ENCODE measurements at places on chromosomes 1 and 21.

DNA sequence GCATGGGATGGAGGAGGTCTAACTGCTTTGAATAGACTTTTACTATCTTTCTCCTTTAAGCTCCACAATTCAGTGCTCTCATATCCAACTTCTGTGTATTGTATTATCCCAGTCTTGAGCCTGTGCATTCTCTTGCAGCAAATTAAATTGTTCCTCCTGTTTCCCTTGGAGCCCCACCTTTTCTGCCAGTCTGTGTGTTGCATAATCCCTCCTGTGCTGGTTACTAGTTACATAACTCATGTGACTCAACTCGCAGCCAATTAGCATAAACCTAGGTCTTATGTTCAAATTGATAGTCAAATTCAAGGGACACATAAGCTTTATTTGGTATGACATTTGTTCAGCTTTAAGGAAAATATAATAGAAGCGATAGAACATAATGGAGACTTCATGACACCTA lies 1863.5 kb downstream of the MRPL39 start:
- no peak for DNase-seq

DNA sequence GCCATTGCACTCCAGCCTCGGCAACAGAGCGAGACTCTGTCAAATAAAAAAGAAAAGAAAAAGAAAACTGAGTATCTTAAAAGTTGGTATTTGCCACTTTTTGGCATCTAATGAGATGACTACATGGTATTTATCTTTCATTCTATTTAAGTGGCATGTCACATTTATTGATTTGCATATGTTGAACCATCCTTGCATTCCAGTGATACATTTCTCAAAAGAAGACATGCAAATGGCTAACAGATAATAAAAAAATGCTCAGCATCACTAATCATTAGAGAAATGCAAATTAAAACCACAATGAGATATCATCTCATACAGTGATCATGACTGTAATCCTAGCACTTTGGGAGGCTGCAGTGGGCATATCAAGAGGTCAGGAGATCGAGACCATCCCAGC lies 28.1 kb downstream of the SFPQ start:
- no peak for DNase-seq

- no peak for DNase-seq
Observed at GRCh38 chr1:7513081-7513480, 258.0 kb upstream of the VAMP3 start.

- DNase-seq, result no peak
Observed at GRCh38 chr21:31360717-31361116, 16.7 kb upstream of the TIAM1 start.

GRCh38 chr1:185463011-185463410 lies 146.0 kb upstream of the IVNS1ABP start:
- no peak for DNase-seq

GRCh38 chr1:117093091-117093534 lies 28.4 kb downstream of the TRIM45 start:
- DNase-seq, result no peak

- DNase-seq, result no peak
Observed at GRCh38 chr21:36183144-36183795, 26.6 kb downstream of the DOP1B start.

- DNase-seq, result no peak
Observed at GRCh38 chr21:43825936-43826622, 36.7 kb downstream of the RRP1 start.

DNA sequence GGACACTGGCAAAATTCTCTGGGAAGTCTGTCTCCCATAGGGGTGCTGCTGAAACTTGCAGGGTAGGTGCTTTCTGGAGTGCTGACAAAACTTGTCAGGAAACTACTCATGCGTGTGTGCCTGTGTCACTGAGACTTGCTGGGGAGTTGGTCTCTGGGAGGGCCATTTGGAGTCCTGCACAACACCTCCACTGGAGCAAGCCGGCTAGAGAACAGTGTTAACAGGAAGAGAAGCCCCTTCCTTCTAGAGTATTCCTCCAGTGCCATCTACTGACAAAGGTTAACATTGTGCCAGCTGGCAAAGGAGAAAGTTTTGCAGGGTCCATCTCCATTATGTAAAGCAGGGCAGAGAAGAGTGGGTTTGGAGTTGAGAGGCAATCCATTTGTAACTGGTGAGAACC lies 30.0 kb downstream of the ZMYM4 start:
- DNase-seq, result no peak

DNA sequence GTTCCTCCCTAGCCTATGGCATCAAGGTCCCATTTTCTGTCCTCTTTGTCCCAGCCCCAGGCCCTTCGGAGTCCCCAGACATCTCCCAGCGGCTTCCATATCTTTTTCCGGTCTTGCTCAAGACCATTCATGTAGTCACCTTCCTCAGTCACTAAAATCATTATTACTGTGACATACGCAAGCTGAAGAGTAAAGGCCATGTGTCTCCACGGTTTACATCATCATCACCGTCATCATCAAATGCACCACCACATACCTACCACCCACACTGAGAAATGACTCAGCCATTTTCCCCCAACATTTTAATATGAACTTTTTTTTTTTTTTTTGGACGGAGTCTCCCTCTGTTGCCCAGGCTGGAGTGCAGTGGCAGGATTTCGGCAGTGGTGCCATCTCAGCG lies 43.4 kb downstream of the FHAD1 start:
- DNase-seq, result no peak

GRCh38 chr1:230861970-230862595 lies 6.2 kb downstream of the C1orf198 start:
- DNase-seq, result no peak

GRCh38 chr1:229563241-229563640 lies 4.7 kb upstream of the ABCB10 start:
- no peak for DNase-seq

GRCh38 chr1:226873771-226874578 lies 3.6 kb downstream of the PSEN2 start:
- DNase-seq, result no peak

DNA sequence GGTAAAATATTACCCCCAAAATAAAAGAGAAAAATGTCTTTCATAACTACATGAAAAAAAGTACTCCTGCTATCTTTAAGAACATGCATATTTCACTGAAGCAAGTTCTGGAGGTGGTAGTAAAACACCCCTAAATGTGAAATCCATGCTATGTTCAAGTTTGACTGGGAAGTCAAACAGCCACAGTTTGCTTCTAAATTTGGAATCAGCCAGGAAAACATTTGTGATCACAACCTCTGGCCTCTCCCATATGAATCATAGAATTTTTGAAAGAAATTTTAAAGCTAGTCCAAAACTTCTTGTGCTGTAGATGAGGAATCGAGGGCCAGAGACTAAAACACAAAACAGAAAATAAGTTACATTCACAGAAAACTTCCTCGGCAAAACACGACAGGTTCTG lies 6.6 kb downstream of the SORT1 start:
- DNase-seq, result no peak

- no peak for DNase-seq
Observed at GRCh38 chr1:180353945-180354344, 123.9 kb downstream of the LHX4 start.

- DNase-seq, result no peak
Observed at GRCh38 chr1:67831850-67832513, 1.3 kb downstream of the GNG12 start.

DNA sequence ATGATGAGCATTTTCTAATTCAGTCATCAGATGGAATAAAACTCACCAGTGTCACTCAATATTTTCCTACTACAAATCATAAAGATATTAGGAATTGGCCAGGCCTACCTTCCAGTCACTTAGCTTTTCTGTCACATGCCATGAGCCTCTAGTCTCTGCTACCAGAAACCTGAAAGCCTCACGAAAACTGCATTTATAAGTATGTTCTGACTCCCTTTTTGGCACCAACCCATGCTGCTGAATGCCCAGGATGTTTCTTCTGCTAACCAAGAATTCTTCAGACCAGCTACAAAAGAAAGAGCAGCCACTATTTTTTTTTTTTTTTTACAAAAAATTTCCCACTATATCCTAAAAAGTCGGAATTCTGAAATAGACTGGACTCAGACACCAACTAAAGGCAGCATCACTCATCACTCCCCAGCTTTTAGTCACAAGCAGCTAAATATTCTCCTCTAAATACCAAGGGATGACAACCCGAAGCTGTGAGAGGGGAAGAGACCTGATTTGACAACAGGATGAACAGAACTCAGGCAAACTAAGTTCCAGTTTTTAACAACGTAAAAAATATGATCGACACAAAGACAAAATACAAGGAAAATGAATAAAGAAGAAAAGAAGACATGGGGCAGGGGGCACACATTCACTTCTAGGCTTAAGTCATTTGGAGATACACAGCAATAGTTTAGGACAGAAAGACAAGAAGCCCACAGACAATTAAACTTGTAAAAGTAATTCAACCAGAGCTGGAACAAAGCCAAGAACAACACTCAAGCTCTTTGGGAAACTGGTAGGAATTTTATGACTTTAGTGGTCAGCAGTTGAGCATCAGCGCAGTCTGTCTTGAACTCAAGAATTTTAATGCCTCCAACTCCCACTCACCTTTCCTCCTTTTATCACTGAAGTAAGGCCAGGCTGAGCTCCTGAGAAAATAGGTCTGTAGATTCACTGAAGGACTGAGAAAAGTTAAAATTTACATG lies 1.7 kb downstream of the DCAF8 start:
- DNase-seq, result no peak

DNA sequence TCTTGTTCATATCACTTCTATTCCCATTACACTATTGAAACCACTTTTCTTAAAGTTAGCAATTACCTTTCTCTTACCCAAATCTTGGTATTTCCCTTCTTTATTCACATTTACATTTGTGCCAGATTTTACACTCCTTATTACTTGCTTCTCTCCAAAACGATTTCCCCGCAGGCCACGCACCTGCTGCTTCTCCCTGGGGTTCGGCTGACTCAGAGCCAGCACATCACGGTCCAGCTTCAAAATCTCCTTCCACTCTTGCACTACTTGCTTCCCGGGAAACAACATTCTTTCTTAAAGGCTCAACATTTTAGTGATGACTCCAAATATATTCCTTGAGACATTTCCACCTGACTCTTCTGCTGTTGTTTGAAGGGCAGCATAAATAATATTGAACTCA lies 20.7 kb downstream of the LHX9 start:
- no peak for DNase-seq

DNA sequence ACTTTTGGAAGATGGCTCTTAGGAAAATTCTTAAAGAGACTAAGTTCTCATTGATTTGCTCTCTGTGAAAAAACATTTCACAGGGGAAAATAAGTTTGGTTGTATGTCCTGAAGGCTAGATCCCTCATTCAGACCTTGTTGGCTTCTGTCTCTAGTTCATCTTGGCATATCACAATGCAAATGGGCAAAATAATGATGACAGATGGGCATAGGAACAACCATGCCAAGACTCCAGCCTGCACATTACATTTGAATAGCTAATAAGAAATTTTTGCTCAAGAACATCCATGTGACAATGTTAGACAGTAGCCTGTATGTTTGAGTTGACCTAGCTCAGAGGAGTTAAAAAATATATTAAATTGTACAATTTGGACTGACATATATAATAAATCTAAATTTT lies 292.9 kb downstream of the PLA2G4A start:
- no peak for DNase-seq

DNA sequence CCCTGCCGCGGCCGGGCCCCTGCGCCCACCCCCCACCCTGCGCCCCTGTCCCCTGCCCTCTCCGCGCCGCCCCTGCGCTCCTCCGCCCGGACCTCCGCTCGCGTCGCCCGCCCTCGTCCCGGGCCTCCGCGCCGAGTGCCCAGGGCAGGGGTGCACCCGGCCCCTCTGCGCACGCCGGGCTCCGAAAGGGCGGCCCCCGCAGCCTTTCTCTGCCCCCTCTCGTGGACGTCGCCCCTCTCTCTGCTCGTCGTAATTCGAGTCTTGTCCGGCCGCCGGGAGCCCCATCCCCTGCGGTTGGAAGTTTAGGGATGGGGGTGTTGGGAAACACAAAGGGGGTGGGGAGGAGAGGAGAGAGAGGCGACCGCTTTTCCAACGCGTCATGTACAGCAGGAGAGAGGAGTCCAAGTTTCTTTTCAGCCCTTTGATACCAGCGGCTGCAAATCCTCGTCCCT lies 407 bp downstream of the GALNT2 start:
- no peak for DNase-seq

DNA sequence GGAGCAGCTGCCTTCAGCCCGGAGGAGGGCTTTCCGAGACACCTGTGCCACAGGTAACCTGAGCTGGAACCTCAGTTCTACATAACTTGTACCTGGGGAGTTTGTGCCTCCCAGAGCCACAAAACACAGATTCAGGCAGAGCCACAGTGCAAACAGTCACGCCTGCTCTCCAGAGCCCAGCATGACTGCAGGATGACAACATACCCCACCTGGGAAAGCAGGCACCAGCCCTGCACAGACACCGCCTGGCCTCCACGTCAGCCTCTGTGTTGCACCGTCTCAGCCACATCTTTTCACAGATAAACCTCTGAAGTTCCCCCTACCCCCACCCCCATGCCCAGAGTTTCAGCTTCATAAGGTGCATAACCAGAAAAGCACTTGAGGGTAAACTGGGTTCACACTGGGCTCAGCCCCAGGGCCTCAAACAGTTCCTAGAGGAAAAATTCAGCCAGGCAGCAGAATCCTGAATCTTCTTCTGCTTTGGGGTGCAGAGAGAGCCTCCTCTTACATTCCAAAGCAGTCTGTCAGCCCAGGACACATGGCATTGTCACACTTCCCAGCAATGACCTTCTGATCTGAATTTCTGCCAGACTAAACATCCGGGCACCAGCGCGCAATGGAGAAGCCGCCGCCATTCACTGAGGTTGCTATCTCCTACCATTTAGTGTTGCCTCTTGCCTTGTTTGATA lies 229.5 kb downstream of the TOMM20 start:
- DNase-seq, result no peak

DNA sequence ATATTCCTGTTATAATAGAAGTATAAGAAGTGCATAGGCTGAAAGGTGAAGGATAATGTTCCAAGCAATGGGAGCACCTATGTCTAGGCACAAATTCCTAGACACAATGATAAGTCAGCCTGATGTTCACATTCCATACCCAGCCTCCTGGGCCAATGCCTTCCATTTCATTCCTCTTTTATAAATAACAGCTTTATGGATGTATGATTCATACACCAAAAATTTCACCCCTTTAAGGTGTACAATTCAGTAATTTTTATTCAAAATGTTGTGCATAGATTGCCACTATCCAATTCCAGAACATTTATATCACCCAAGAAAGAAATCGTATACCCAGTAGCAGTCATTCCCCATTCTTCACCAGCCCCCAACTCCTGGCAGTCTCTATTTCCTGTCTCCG lies 118.8 kb downstream of the BRINP2 start:
- no peak for DNase-seq

DNA sequence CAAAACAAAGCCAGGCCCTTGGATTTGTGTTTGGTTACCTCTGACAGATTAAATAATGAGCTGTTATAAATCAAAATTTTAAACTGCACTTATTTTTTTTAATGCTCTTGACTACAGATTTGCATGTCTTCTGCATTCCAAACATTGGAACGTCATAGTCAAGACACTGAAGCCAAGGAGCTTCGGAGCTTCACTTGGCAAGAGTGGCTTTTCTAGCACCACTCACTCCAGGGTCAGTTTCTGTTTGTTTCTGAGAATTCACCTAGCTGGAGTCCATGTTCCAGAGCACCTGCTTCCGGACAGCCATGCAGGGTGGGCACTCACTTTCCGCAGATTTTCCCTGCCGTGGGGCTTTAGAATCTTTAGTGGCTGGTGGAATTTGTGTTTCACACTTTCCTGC lies 202.9 kb downstream of the ZP4 start:
- no peak for DNase-seq

GRCh38 chr1:79204779-79205479 lies 198.4 kb upstream of the ADGRL4 start:
- DNase-seq, result no peak
